ENCODE measurements at places on chromosomes 4 and X.

DNA sequence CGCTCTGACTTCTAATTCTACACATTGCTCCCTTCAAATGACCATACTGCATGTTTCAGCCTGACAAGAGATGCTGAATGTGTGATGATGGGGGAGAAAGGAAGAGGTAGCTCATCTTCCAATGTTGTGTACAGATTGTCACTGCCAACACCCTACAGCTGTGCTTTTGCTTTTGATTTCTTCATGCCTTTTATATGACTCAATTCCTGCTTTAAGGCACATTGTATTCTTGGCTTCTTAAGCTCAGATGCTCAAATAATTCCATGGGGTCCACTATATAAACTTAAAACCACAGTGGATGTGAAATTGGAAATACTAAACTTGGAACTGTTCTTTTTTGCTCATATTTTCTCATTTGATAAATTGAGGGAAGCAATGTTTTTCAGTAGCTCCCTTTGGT lies 183.2 kb upstream of the WDFY3 start:
- DNase-seq = no peak

DNA sequence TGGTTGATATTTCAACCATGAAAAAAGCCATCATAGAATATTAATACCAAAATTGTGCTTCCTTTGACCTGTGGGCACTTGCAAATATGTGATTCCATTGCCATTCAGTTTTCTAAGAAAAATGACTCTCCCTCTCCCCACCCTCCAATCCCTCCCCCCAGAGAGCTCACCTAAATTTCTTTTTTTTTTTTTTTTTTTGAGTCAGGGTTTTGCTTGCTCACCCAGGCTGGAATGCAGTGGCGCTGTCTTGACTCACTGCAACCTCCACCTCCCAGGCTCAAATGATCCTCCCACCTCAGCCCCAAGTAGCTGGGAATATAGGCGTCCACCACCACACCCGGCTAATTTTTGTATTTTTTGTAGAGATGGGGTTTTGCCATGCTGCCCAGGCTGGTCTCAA lies 47.0 kb downstream of the SNX25 start:
- no peak for DNase-seq

- DNase-seq = no peak
Observed at GRCh38 chr4:129929052-129929451, 833.1 kb downstream of the C4orf33 start.

DNA sequence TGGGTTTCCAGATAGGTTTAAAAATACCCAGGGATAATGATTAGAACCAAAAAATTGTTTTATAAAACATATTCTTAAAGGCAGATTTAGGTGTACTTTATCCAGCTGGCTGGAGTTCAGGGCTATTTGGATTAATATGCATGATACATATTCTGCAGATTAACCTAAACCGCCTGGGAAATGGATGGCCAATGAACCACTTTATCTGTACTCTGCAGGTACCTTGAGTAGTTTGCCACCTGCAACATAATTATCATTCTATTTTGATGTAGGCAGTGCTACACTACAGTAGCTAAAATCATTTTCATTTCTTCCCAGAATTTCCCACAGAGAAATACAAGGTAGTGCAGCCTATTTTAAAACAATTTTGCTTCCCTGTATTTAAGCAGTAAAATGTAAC lies 683.2 kb upstream of the GNPDA2 start:
- no peak for DNase-seq

- DNase-seq = no peak
Observed at GRCh38 chr4:185911556-185912064, 99.6 kb upstream of the SORBS2 start.

DNA sequence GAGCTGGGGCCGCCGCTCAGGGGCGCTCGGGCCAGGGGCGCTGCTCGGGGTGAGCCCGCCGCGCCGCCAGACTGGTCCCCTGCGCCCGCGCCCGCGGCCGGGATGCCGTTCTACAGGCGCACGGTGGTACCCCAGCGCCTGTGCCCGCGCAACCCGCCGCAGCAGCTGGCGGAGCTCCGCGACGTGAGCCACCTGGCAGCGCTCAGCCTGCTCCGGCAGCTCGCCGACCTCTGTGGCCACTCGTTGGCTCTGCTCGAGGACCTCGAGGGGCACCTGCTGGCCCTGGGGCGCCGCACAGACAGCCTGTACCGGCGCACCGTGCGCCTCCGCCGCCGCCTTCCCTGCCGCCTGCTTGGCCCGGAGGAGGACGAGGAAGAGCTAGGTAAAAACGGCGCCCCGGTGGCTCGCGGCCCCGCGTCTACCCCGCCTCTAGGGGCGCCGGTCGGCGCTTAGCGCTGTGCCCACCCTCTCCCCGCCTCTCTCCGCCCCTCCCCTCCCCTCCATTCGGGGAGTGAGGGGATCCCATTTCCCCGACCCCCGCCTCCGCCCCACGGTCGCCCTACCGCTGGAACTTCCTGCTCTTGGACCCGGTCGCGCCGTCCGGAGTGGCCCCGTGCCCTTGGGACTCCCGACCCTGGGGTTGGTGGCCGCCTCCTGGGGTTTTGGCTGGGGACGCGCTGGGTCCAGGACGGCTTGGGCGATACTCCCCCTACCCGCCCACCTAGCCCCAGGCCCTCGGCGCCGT lies 513 bp downstream of the NHSL2 start:
- DNase-seq = no peak

- DNase-seq = no peak
Observed at GRCh38 chr4:83779103-83780052, 243.5 kb downstream of the GPAT3 start.

- DNase-seq = no peak
Observed at GRCh38 chr4:110352670-110353442, 123.1 kb upstream of the ENPEP start.

DNA sequence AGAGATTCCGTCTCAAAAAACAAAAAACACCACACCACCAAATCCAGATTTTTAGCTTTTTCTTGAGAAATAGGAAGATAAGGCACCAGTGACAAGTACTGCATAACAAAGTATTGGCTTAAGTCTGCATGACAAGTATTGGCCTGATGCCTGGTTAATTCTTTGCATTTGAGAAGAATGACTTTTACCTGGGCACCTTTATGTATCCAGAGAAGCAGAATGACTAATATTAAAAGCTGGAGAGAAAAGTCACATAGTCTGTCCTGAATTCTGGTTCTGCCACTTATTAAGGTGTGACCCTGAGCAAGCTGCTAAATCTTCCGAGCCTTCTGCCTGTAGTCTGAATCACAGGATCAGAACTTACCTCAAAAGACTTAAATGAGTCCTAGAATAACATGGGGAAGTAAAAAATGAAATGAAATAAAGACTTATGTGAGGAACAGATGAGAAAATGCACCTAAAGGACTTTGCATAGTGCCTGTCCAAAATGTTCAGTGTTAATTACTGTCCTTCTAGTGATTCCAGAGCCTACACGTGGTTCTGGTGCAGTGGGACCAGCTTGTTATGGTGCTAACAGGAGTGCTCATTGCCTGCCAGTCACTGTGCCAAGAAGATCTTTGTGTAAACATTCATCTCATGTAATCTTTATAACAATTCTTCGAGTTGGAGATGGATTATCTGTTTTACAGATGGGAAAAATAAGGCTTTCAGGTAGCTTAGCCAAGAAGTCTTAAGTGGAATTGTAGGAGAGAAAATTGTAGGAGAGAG lies 31.6 kb downstream of the UGDH start:
- DNase-seq = no peak

DNA sequence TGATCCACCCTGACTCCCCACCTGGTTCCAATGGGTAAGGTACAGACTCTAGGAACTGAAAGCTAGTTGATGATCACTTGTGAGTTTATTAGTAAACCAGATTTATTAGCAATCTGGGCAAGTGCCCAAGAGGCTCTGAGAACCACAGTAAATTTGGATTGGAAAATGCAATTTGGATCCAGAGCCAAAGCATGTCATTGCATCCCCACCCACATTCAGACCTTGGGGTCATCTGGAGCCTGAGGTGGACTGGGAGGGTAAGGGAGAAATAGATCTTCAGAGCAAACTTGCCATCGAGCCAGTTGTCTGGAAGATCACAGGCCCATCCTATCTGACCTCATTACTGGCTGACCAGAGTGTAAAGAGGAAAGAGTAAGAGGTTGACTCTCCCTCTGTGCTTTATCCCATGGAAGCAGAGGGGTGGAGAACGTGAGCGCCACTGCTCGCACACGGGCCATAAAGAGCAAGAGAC lies 78.7 kb upstream of the RASGEF1B start:
- DNase-seq = no peak

DNA sequence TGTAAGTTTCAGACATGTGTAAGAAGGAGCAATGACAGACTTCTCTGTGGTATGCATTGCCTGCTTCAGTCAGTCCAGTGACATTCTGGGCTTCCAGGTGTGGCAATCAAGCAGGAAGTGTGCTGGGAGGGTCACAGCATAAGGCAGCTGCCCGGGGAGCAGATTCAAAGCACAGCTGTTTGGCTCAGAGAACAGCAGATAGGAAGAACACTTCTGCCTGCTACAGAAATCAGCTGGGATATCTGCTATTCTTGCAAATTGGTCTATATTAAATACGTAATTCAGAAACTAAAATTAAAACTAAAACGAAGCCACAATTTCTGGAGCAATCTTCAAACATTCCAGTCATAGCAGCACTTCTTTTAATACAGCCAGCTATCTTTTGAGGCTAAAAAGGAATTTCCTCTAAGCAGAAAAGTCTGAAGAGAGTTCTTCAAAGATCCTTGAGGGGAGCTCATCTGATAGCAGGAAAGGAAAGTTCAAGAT lies 47.5 kb upstream of the GALNT7 start:
- DNase-seq = no peak

GRCh38 chr4:98630737-98631454 lies 27.5 kb downstream of the TSPAN5 start:
- DNase-seq = no peak

DNA sequence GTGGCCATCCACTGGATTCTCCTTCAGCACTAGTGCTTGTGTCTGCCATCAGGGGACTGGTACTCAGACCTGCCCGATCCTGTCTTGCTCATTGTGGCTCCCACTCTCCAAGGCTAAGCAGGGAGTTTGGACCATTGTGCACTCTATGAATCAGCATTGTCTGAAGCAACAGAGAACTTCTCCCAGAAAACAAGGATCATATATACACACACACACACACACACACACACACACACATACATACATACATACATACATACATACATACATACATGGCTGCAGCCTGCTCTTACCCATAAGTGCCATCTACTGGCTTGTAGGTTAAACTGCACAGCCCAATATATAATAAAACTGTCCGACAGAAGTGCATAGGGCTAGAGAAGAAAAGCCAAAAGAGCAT lies 345.3 kb upstream of the LCORL start:
- DNase-seq = no peak

DNA sequence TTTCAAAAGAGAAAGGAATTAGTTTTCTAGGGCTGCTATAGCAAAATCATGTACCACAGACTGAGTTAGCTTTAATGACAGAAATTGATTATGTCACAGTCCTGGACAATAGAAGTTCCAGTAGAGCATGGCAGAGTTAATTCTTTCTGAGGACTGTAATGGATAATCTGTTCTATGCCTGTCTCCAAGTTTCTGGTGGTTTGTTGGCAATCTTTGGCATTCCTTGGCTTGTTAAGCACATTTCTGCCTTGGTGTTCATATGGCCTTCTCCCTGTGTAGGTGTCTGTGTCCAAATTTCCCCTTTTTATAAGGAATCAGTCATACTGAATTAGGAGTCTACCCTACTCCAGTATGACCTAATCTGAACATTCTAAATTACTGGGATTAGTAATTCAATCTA lies 336.1 kb upstream of the PABPC4L start:
- DNase-seq = no peak

GRCh38 chrX:19708683-19709082 lies 178.7 kb downstream of the SH3KBP1 start:
- DNase-seq = no peak

DNA sequence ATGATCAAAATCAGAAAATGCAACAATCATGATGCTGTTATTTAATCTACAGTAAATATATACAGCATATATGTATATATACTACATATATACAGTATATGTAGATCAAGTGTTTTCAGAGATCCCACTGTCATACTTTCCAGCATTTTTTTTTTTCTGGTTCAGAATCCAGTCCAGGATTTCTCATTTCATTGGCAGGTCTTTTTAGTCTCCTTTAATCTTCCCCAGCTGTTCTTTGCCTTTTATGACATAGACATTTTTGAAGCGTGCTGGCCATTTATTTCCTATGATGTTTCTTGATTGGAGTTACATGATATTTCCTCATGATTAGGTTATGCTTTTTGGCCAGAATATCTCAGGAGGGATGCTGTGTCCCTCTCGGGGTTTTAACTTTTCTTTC lies 92.0 kb upstream of the TLR2 start:
- DNase-seq = no peak

DNA sequence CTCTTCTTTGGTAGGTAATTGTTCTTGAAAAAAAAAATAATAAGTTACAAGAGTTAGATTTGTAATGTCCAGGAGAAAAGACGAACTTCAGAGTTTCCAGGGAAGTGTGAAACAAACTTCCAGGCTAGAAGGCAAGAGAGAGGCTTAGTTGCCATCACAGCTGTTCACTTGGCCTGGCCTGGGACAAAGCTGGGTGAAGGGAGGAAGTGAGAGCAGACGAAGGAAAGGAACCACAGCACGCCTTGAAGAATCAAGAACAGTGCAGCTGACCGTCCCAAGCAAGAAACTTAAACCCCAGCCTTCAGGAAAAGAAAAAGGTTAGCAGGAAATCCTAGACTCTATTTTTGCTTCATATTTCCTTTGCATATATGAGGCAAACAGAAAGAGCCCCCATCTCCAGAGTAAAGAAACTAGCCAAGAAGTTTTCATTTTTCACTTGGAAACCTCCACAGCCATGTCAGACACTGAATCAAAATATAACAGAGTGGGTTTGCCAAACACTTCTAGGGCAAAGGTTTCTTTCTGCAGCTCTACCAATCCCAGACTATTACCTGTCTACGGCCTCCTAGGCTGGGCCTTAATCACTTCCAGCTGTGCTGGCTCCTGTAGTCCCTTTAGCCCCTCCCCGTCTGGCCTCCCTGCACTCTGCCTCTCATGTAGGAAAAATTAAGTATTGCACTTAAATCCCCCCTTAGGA lies 209.6 kb downstream of the SPATA18 start:
- DNase-seq = no peak

GRCh38 chr4:40421839-40422708 lies 86.9 kb downstream of the CHRNA9 start:
- DNase-seq = no peak

DNA sequence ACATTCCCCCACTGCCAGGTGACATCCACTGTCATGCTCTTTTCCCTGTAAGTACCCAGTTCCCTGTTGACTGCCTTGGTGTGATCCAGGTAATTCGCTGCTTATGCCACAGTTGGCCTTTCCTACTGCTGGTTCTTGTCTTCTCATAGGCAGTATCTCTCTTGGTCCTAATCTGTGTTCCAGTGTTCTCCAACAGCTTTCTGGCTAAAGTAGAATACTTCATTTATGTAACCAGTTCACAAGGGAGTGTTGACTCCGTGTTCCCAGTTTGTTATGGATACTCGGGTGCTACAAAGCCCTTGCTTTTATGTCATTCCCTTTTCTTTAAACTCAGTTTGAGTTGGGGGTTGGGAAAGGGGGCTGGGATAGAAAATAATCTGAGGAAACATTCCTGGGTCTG lies 98.4 kb downstream of the RS1 start:
- DNase-seq = no peak

GRCh38 chr4:125948021-125948420 lies 633.3 kb downstream of the FAT4 start:
- no peak for DNase-seq

- no peak for DNase-seq
Observed at GRCh38 chr4:16508968-16509367, 282.7 kb upstream of the TAPT1 start.
